ENCODE measurements at places on chromosomes 7 and 10.
A peak's percentile ranks its signal among the peaks of the same experiment; 100 is the strongest.

- no peak for DNase-seq
Observed at GRCh38 chr7:36960105-36960504, 235.8 kb upstream of the AOAH start.

DNA sequence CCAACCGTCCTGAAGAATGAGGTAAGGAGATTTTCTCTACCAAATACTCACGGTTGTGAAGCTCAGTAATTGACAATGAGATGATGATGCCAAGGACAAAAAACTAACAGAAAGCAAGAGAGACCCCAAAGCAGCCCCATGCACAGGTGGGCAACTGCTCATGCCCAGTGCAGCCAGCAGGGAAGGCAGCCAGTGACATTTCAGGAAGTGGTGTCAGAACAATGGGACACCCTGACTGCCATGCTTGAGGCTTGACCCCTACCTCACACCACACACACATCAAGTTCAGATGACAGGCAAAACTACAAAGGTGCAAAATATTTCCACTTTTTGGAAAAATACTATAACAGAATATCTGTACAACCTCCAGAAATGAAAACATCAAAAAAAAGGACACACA lies 66.9 kb downstream of the CFAP46 start:
- DNase-seq, result no peak

DNA sequence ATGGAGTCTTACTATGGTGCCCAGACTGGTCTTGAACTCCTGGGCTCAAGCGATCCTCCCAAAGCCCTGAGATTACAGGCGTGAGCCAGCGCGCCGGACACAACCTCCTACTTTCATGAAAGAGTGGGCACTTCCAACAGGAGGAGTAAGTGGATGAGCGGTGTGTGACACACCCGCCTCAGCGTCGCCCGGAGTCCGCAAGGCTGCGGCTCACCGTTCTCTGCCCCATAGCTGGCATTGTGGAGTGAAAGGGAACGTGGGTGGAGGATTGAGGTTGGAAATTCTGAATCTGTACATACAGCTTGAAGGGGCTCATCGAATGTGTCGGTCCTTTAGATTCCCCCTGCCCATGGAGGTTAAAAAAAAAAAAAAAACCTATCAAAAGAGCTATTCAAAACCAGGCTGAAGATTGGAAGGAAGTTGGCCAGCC lies 524 bp upstream of the PRXL2A start:
- no peak for DNase-seq

- DNase-seq, result no peak
Observed at GRCh38 chr10:133072196-133072595, 15.5 kb upstream of the ADGRA1 start.

- no peak for DNase-seq
Observed at GRCh38 chr10:11626071-11626470, 14.6 kb upstream of the USP6NL start.

DNA sequence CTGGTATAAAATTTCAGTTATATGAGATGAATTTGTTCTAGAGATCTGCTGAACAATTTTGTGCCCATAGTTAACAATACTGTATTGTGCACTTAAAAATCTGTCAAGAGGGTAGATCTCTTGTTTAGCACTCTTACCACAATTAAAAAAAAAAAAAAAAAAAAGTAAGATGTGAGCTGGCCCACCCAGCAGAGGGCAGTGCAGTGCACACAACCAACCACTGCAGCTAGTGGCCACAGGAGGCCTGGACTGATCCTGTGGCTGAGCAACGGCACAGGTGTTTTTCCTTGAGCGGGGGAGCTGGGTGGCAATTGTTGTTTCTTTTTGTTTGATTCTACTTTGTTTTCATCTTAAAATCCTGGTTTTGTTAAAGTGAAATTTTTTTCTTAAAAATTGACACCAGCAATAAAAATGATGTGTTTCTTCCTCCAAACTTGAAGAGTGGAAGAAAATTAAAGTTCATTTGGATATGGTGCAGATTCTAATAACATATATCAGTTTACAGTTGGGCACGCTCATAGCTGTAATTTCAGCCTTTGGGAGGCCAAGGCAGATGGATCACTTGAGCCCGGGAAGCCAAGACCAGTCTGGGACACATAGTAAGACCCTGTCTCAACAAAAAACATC lies 171.1 kb upstream of the TBX20 start:
- DNase-seq, result peak; percentile 71

DNA sequence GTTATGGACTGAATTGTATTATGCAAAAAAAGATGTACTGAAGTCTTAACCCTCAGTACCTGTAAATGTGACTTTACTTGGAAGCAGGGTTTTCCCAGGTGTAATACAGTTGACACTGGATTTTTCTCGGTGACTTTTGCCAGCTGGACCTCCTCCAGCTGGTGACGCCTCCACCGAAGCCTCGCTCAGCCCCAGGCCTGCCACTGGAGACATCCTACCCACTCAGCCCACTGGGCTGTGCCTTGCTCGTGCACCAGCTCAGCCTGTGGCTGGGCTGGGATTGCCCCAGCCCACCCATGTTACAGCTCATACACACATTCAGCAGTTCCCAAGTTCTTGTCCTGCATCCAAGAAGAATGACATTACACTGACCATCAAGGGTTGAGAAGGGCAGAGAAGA lies 42.4 kb upstream of the GPR22 start:
- no peak for DNase-seq

GRCh38 chr10:59757966-59758365 lies 4.7 kb upstream of the MRLN start:
- DNase-seq, result no peak

- no peak for DNase-seq
Observed at GRCh38 chr10:132845780-132846595, 60.0 kb upstream of the NKX6-2 start.

Data from GM12865 (cell line).